Posterior cingulate gyrus (tissue), 11 donors: ENCODE measurements at places on chromosomes 6 and 20.

GRCh38 chr6:65943051-65943450, 236.0 kb upstream of the EYS start:
- DNase-seq = no peak

DNA sequence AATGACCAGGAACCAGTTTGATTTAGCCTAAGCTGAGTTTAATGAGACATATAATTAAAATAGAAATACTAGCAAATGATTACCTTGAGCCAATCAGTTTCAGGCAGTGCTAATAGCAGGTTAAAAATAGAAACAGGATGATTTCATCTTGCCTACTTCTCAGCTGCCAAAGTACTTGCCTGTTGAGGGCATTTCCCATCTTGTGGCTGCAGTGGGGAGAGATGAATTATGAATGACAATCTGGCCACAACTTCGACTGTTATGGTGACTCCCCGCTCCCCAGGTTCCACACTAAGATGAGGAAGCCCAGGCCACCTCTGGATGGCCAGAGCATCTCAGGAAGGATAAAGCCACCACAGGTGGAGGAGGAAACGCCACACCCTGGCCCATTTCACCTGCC, 31.3 kb downstream of the MBOAT1 start:
- no peak for DNase-seq

- DNase-seq = peak; percentile 75
Observed at GRCh38 chr20:61628480-61628879, 376.4 kb downstream of the CDH4 start.

DNA sequence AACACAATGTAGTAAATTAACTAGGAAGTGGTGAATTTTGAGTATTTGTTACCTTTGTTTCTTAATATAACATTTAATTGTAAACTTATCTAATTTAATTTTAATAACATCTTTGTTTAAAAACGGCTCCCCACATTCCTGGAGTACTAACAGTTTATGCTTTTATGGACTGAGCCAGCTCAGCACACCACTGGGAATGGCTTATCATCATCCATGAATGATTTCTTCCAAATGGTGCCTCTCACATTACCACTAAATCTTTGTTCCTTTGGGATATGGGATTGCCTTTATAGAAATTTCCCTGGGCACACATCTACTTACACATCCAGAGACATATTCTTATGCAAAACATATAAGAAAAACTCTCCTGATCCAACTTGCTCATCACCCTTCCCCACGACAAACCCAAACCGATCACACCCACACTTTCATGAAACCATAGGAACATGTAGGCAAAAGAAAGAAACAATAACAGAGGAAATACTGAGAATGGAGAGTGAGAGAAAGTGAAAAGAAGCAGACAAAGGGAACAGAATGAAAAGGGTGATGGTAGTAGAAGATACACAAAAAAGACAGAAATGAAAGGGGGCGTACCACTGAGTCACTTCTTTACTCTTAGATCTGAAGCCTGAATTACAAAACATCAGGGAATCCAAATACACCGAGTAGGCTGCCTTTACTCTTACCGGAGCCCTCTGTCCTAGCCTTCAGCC, 58.5 kb upstream of the KCNK16 start:
- no peak for DNase-seq

DNA sequence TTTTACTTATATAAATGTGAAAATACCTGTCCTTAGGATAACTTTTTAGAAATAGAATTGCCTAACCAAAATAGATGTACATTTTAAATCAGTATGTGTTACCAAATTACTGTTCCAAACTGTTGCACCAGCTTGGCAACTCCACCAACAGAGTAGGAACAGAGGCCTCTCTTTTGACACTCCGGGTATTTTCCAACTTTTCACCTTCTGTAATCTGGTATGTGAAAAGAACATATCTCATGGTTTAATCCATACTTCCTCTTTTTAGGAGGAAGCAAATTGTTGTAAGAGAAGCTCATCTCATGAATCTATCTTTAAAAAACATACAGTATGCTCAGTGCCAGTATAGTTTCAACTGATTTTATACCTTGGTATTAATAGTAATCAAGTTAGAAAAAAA, 24.9 kb downstream of the RNF144B start:
- DNase-seq = no peak

DNA sequence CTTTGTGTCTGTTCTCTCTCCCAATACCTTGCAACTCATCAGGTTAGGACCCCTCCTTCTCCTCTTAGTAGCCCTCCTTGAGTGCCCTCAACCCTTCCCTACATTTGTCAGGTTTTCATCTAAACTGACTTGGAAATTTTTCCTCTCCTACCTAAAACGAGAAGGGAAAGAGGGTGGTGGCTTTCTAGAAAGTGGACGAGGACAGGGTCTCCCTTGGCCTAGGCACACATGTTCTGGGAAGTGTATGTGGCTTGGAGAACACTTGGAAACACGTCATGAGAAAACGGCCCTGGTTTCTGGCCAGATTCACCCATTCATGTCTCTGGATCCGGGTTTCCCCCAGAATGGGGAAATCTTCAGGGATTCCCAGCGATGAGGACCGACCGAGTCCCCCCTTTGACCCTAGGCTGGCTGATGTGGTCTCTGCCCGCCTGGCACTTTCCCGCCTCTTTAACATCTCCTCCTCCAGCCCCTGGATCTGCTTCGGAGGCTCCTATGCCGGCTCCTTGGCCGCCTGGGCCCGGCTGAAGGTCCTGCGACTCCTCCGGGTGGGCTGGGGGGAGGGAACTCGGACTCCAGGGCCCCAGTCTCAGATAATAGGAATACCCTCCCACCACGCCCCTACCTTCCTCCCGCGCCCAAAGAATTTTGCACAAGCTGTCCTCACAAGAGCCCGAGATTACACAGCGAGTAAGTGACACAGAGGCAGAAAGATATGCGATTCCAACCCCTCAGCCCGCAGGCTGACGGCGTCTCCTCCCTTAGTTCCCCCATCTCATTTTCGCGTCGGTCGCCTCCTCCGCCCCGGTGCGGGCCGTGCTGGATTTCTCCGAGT, 3.0 kb downstream of the PRSS16 start:
- DNase-seq = no peak

DNA sequence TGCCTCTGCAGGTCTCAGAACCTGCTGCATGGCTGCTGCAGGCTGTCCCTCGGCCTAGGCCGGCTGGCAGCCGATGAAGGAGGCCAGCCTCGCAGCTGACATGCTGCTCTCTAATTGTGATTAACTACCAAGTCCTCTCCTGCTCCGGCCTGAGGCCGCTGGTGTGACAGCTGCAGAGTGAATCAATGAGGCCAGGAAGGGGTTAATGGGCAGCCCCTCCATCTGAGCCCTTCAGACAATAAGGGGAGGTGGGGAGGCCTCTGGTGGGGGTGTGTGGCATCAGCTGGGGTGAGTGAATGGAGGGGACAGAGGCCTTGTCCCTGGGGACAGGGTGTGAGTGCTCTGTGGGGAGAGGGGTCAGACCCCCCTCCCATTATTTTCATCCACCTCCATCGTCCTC, 34.4 kb downstream of the SLC52A3 start:
- no peak for DNase-seq

- no peak for DNase-seq
Observed at GRCh38 chr6:17250237-17250636, 30.9 kb upstream of the RBM24 start.

DNA sequence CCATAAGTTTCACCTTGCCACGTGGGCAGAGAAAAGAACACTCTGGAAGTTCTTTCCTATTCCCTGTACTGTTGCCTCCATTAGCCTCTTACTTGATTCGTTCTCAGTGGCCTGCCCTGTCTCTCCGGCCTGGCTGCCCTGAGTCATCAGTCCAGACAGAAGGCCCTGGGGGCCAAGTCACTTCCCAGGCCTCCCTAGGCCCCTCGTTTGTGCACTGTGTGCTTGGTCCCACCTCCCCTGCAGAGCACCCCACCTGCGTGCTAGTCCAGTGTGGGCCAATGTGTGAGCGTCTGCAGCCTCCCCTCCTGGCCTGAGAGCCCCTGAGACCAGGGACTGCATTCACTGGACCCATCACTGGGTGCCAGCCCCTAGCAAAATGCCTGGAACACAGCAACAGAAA, 191.2 kb upstream of the RREB1 start:
- no peak for DNase-seq

GRCh38 chr20:61744691-61745396, 320.8 kb downstream of the TAF4 start:
- peak; percentile 70 for DNase-seq

GRCh38 chr6:152093711-152094110, 286.2 kb downstream of the ESR1 start:
- no peak for DNase-seq

DNA sequence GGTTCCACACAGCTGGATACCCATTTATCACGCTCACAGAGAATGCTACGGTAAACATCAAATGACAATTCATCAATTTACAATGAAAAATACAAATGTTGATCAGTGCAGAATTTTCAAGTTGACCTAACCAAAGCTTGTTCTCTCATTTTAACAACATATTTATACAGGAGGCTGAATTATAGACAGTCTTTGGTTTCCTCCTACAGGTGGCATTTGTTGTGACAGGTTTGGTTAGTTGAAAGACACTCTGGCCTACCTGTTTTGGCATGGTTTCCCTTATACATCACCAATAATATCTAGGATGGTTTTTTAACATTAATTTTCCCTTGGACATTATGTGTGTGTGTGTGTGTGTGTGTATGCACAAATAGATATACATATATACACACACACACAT, 642.5 kb upstream of the MMS22L start:
- DNase-seq = no peak

- DNase-seq = no peak
Observed at GRCh38 chr6:144007478-144008119, 460 bp downstream of the PLAGL1 start.

DNA sequence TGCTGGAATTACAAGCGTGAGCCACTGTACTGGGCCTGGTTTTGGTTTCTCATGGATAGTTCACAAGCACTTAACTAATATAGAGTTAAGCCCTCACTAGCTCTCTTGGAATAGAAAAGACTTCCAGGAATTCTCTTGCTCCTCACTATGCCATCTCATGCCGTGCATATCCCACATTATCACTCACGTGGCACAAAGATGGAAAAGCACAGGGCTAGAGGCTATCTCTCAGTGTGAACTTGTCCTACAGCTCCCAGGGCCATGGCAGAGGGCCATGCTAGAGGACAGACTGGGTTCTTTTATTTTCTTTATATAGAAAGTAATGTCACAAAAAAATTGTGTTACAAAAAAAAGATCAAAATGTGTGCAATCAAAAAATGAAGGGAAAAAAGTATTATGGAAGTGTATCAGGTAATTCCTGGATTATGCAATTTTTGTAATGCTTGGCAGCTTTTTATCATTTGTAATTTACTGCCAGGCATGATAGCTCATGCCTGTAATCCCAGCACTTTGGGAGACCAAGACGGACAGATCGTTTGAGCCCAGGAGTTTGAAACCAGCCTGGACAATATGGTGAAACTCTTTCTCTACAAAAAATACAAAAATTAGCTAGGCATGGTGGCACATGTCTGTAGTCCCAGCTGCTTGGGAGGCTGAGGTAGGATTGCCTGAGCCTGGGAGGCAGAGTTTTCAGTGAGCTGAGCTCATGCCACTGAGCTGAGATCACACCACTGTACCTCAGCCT, 6.4 kb upstream of the SLC2A12 start:
- no peak for DNase-seq

DNA sequence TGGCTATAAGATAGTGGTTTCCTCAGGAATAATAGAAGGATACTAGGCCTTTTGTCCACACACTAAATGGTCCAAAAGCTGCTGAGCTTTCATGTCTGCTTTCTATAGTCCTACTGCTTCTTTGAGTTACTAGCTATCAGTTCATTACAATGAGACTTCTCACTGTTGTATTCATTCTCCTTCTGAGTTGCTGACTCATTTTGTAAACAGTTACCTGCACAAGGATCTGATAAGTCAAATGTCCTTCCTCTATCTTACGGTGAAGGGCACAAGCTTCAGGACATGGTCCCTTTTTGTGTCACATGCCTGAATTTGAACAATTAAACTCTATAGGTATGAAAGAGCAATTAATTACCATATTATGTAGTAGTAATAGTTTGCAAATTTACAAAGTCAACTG, 90.5 kb downstream of the MAN1A1 start:
- no peak for DNase-seq

DNA sequence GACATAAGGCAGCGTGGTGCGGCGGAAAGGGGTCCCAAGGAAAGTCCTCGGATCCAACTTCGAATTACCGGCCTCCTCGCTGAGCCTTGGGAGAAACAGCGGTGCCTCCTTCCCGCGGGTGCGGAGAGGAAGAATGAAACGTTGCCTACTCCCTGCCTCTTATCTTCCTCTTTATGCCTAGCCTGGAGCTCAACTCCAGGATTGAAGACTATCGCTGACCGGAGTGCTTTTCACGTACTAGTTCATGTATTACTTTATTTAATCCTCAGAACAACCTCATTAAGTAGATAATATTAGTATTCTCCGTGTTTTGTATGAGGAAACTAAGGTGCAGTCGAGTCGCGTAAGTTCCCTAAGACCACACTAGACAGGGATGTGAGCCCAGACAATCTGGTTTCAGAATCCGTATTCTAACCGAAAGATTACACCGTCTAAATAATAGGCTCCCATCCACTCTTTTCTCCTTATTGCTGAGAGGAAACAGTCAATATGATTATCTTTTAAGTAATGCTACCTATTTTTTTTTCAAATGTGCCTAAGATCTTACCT, 793 bp upstream of the PDSS2 start:
- DNase-seq = no peak

GRCh38 chr20:48820649-48820973, 7.2 kb downstream of the PREX1 start:
- peak; percentile 51 for DNase-seq

DNA sequence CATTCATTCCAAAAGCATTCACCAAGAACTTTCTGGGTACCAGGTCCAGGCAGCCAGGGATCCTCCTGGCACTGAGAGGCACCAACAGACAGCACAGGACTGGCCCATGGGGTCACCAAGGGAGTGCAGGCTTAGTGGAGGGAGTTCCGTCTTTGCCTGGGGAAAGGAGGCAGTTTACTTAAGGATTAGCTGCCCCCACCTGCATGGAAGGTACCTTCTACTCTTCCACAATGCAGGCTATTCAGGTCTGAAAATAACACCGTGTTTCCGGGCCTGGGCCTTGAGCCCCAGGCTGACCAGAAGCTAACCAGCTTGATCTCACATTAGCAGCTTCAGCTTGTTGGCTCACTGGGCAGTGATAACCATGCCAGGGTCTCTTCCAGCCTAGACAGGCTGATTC, 199.4 kb downstream of the FOXA2 start:
- no peak for DNase-seq

GRCh38 chr6:13526727-13527670, 39.6 kb upstream of the GFOD1 start:
- DNase-seq = no peak
